ENCODE measurements at places on chromosomes 6 and 20. TPM values are rescaled to one million over a fixed set of nuclear protein-coding genes. Genes with fewer than 3 reads are reported as not detected.

DNA sequence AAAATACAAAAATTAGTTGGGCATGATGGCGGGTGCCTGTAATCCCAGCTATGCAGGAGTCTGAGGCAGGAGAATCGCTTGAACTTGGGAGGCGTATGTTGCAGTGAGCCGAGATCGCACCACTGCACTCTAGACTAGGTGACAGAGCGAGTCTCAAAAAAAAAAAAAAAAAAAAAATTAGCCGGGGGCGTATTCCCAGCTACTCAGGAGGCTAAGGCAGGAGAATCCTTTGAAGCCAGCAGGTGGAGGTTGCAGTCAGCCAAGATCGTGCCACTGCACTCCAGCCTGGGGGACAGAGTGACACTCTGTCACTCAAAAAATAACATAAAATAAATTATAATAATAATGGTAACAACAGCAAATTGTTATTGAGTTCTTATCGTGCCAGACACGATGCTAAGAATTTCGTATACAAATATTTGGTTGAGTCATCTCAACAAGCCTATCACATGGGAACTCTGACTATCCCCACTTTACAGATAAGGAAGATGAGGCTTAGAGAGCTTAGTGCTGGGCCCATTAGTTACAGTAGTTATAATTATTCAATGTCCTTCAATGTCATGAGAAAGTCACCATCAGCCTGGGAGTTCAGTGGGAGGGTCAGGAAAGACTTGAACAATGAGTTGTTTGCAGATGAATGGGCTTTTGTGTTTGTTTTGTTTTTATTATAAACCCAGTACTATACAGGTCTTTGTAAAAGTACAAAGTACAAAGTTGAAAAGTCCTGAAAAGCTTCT is 19.4 kb downstream of the C6orf15 start:
- peak; percentile 40 for DNase-seq

DNA sequence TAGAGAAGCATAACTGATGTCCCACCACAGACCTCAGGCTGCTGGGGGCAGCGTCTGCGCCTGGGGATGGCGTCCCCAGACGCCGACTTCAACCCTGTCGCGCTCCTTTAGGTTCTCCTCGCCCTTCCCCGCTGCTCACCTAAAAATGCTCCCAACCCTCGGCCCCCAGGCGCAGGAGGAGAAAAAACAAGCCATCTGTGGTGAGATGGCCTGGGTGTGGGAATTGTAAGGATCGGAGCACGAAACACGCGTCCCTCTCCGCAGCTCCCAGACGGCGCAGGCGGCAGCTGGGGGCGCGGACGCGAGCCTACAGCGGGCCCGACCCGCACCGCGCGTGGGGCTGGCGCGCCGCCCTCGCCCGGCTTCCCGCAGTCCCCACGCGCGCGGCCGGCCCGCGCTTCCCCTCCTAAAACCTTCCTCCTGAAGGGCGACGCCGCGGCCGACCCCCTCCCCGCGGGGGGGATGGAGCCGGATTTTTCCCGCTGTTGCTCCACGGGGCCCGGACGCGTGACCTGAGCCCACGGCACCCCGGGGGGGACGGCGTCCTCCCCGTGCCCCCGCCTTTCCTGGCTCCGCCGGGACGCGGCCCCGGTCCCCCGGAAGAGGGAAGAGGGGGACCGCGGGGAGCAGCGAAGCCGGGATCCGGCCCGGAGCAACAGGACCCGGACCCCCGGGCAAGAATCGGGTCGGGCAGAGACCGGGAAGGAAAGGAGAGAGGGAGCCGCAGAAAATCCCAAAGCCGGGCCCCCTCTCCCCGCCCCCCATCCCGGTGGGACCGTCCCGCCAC is 611 bp downstream of the EPB41L2 start:
- peak; percentile 27 for DNase-seq

The SASH1 gene
- 116 TPM for total RNA-seq

DNA sequence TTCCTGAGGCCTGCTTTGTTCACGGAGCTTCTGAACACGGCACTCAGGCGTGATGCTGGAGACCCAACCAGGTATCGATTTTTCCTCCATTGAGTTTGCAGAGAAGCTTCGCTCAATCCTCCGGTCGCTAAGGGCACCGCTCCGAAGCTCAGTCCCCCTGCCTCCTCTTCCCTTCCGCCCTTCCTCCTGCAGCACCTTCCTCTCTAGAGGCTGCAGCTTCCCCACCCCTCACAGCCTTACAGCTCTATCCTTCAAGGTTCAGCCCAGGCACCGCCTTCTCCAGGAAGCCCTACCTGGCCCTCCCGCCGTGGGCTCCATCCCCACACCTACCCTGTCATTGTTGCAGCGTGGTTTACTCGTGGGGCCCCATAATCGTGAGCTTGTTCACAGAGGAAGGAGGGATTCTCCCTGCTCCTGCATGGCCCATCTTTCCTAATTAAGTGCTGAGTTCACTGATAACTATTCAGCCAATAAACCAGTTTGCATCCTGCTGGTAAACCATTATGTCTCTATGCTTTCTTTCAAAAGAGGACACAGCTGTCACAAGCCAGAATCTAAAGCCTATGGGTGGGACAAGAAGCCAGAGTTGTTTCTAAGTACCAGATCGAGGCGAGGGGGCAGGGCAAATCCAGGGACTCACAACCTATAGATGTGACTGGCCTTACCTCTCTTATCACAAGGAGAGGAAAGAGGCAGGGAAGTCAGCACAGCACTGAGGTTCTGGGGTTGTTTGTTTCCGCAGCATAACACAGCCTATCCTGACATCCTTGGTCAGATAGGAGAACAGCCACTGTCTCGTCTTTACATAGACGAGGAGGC is 152.0 kb downstream of the GRM4 start:
- no peak for DNase-seq

The FGD2 gene
- total RNA-seq, result not detected

The BPIFB4 gene
- not detected for total RNA-seq

- DNase-seq, result no peak
These were observed 85.1 kb downstream of the NCOA3 start for GRCh38 chr20:47586649-47587294.

The ABHD16B gene
- not detected for total RNA-seq

DNA sequence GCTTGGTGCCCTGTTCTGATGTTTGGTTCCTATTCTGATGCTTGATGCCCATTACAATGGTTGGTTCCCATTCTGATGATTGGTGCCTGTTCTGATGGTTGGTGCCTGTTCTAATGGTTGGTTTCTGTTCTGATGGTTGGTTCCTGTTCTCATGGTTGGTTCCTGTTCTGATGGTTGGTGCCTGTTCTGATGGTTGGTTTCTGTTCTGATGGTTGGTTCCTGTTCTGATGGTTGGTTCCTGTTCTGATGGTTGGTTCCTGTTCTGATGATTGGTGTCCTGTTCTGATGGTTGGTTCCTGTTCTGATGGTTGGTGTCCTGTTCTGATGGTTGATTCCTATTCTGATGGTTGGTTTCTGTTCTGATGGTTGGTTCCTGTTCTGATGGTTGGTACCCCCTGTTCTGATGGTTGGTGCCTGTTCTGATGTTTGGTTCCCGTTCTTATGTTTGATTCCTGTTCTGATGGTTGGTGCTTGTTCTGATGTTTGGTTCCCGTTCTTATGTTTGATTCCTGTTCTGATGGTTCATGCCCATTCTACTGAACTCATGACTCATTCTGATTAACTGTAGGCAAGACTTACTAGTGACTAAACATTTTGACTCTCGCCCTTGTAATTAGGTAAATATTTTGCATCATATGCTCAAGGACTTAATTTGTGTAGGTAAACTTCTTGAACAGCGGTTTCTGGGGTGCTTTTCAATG is 146.2 kb downstream of the DLL1 start:
- DNase-seq, result no peak

DNA sequence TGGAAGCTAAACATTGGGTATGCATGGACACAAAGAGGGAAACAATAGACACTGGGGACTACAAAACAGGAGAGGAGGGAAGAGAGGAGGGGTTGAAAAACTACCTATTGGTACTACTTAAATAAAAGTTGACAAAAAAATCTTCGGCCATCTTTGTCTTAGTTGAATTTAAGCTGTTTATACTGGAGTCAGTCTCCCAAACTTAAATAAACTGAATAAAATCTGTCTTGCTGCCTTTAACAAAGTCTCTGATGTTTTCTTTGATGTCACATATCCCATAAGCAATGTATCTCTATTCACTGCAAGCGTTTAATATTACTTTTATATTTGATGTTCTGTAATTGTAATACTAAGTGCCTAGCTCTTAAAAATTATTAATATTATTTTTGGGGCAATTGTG is 409.2 kb upstream of the EPHA7 start:
- no peak for DNase-seq

GRCh38 chr20:56903858-56904257 is 274.8 kb downstream of the TFAP2C start:
- no peak for DNase-seq

The ZSCAN23 gene
- total RNA-seq, result 0.65 TPM

DNA sequence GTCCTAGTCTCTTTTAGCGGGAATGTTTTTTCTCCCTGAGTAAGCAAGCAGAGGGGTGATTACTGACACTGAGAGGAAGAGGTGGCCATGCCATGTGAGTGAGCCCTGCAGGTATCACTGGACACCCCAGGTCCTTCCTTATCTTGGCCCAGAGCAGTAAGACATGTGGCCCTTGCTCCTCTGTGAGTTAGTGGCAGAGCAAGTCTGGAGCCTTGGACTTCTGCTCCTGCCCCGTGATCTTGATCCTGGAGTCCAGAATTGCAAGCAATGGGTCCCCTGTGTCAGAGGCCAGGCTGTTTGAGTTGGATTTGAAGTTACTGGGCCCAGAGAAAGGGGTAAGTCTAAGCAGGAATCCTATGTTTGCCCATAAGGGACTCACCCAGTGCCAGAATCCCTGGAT is 92.1 kb upstream of the EMILIN3 start:
- no peak for DNase-seq

- no peak for DNase-seq
These were observed 19.4 kb downstream of the PTPRK start for GRCh38 chr6:128500749-128501600.

The ALDH5A1 gene
- total RNA-seq, result 0.44 TPM

- no peak for DNase-seq
These were observed 41.9 kb downstream of the SYNJ2 start for GRCh38 chr6:158023597-158023939.

DNA sequence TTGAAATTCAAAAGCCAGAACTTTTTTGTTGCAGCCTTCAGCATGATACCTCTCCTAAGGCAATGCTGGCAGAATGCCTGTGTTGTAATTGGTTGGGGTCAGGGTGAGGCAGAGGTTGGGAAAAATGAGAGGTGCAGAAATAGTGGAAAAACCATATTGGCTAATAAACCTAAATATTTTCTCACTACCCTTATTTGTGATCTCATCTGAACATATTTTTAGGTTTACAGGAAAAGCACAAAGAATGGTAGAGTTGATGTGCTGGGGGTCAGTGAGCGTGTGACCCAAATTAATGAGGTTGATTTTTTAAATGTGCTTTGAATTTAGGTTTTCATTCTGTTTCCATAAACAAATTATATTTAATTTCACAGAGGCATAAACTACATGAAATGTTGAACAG is 437.3 kb downstream of the HDGFL1 start:
- peak; percentile 38 for DNase-seq

DNA sequence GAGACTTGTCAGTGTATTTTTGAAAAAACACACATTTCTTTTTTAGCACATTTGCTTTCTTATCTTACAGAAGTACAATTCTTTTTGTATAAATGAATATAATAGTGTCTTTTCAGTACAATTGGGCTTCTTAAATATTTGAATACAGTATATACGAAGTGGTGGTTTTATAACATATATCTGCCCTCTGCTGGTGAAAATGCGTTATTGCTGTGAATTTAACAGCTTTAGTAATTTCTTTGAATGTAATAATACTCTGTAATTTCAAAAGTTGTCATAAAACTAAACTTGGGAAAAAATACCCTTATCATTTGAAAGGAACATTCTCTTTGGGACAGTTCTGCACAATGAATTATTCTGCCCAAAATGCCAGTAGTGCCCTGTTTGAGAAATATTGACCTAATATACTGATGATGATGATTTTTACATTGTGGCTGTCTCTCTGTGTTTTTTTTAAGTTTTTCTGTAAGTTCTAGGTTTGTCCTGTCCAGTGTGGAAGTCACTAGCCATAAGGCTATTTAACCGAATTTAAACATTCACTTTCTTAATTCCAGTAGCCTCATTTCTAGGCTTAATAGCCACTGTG is 19.0 kb downstream of the SMAP1 start:
- DNase-seq, result peak; percentile 66

The SPTLC3 gene
- under 0.01 TPM for total RNA-seq

The TTPAL gene
- total RNA-seq, result 2.8 TPM

GRCh38 chr20:57616143-57616951 is 3.9 kb downstream of the ZBP1 start:
- DNase-seq, result no peak

- no peak for DNase-seq
These were observed 108.1 kb downstream of the IRF4 start for GRCh38 chr6:499617-500016.

- peak; percentile 55 for DNase-seq
These were observed 309.3 kb upstream of the CDYL start for GRCh38 chr6:4466769-4467480.

The DPPA5 gene
- not detected for total RNA-seq

DNA sequence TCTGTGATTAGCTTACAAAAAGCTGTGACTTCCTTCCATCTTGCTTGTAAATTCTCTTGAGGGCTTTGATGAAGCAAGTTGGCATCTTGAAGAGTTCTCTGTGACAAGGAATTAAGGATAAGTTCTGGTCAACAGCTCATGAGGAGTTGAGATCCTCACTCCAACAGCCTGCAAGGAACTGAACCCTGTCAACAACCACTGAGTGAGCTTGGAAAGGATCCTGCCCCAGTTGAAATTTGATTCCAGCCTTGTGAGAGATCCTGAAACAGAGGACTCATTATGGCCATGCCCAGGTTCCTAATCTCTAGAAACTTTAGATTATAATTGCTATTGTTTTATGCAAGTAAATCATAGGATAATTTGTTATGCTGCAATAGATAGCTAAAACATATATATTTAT is 133.7 kb downstream of the PTCHD4 start:
- DNase-seq, result no peak

DNA sequence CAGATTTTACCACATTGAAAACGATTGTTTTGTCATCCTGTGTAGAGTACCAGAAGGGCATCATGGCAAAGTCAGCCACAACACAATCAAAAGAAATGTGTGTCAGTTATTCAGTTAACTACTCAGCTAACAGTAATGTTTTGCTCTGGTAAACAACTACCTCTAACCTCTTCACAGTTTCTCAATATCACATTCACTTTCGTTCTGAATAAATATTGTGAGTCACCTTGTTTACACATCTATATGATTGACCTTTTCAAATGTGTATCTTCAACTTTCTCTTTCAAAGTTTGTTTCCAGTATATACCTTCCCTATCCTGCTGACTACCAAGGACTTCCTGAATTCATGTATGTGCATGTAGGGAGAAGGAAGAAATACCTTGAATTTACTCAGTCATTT is 216.6 kb upstream of the UFL1 start:
- no peak for DNase-seq

GRCh38 chr6:26223650-26224546 is 136.7 kb downstream of the HFE start:
- peak; percentile 96 for DNase-seq

The SHLD1 gene
- total RNA-seq, result 2.6 TPM

The OR2B3 gene
- total RNA-seq, result not detected
